Activated naive CD8-positive, alpha-beta T cell treated with anti-CD3 and anti-CD28 coated beads, Interleukin-2, amount 50 U/mL, for 16 hours (primary cell): ENCODE measurements at places on chromosomes 2 and 18.

GRCh38 chr18:12658426-12659138 is 675 bp upstream of the SPIRE1 start:
- DNase-seq: no peak

GRCh38 chr2:241359481-241360045 is 3.5 kb downstream of the FARP2 start:
- DNase-seq: no peak

GRCh38 chr2:20224716-20225293 is at the start of gene SDC1:
TSS of gene SDC1 (minus strand) at chr2:20225130. CDS start at chr2:20224867, 263 bp downstream.
- DNase-seq: no peak

GRCh38 chr2:109526442-109526970 is 87.3 kb downstream of the SEPTIN10 start:
- no peak for DNase-seq

DNA sequence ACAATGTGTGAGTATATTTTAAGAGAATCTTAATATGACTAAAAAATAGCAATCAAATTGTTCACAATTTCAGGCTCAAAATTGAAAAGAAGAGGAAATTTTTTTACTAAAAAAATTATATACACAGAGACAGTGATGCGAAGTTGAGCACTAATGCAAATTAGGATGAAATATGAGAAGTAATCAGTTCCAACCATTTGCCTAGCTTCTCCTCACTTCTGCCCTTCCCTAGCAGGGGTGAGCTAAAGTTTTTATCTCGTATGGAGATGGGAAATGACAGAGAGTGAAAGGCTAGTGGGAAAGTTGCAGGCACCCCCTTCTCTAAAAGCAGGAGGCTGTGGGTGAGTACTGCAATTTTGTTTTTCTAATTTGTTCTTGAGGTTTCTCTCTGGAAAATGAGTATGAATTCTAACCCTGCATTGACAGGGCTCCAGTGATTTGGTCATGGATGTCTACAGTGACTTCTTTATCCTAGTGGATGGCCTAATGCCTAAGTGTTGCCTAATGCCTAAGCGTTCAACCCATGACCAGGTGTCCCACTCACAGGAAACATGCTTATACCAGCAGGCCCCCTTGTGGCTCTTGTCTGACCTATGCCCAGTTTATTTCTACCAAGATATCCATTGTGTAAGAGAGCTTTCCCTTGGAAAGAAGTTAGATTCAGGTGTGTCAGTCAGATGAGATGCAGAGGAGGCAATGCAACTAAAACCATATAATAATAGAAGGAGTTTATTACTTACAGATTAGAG is 78.0 kb upstream of the HNMT start:
- no peak for DNase-seq

GRCh38 chr2:110980339-110981062 is 140.2 kb upstream of the BCL2L11 start:
- DNase-seq: no peak
